ENCODE measurements at places on chromosomes 5 and 9.

- DNase-seq, result no peak
Observed at GRCh38 chr9:123484130-123484529, 128.1 kb downstream of the CRB2 start.

GRCh38 chr5:82499725-82500244 lies 221.6 kb upstream of the RPS23 start:
- no peak for DNase-seq

- DNase-seq, result no peak
Observed at GRCh38 chr9:135732569-135733257, 30.7 kb downstream of the KCNT1 start.

DNA sequence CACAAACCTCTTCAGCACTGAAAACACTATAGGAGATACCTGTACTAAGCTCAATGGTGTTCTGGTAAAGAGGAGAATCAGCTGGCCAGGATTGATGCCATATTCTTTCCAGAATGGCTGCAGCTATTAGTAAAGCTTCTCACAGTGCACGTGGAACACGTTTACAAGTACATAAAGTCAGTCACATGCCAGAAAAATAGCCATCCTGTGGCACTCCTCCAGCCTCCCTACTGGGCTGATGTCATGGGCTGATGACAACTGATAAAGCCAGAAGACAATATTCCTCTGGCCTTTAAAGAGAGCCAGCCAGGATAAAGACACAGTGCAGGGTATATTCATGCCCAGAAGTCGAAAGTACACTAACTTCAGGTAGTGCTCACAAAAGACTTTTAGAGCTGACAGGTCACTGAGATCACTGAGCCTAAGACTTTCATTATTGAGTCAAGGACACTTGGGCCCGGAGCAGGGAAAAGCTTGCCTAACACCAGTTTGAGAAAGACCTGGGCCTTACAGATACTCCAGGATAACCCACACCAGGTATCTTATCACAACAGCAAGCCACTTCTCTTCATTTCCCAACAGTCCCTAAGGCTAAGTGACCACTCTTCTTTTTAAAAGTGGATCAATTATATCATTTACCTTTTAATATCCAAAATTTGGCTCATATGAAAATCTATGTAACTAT lies 29.4 kb downstream of the ABITRAM start:
- DNase-seq, result no peak

DNA sequence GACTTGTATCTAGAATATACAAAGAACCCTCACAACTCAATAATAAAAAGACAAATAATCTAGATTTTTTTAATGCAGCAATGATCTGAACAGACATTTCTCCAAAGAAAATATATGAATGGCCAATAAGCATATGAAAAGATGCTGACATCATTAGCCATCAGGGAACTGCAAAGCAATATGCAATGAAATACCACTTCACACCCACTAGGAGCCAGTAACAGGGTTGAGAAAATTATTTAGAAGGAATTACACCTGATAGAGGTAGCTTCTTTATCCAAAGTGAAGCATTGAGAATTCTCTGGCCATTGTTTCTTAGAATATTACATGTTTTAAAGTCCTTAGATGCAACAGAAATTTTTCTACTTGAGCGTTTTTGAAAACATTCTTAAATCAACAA lies 316.9 kb downstream of the KCNN2 start:
- no peak for DNase-seq

DNA sequence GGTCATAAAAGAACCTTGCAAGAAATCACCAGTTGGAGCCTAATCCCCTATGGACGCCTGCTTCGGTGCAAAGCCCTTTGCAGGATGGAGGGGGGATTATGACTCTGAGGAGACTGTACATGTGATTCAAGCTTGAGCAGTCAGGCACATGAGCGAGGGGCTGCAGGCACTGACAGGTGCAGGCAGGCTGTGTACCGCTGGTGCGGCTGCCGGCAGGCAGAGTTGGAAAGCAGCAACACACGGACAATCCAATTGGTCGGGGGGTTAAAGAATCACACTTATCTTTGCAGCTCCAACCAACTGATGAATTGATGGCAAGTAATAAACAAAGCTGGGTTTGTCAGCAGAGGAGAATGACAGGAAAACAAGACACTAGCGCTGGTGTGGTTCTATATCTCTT lies 5.7 kb downstream of the WHRN start:
- no peak for DNase-seq

- no peak for DNase-seq
Observed at GRCh38 chr9:224026-224425, 9.4 kb downstream of the DOCK8 start.

GRCh38 chr9:98214811-98215210 lies 22.4 kb upstream of the CORO2A start:
- DNase-seq, result no peak

DNA sequence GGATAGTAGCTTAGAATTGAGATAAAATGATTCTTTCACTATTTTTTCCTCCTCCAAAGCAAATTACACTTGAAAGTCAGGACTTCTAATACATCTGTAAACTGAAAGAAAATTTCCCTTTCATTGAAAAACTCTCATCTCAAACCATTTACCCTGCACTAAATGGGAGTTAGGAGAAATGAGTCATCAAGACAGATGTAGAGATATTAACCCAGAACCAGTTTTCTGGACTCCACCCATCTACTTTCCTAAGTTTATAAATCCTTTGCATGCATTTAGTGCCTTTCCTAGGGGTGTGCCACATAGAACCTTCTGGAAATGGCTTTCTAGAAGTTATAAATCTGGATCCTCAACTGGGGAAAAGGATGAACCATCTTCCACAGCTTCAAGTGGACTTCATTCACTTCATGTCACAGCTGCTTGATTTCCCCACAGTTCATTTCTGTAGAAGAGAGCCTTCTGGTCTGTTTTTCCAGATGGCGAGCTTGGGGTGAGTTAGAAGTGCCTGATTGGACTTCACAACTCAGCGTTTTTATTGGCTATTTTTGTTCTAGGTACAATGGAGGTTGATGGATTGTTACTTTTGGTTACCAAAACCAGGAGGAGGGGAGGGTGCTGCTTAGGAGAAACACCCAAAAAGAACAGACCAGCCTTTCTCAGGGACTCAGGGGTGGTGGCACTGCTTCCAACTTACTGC lies 72.5 kb upstream of the GPR151 start:
- DNase-seq, result no peak

DNA sequence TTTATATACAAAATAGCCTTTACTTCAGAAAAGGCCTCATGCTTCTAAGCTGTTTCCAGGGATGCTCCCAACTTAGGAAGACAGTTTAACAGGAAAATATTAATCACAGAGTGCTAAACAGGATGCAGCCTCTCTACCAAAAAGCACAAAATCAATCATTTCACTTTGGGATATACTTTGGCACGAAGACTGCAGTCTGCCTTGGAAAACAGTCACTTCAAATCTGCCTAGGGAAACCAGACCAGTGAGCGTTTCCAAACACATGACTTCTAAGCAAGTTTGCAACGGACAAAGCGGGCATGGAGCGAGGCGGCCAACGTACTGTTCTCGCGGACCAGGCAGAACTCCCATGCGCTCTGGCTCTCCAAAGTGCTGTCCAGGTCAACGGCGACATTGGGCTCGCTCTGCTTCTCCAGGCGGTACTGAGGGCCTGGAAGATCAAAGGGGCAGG lies 201.0 kb downstream of the MAPKAP1 start:
- DNase-seq, result no peak

DNA sequence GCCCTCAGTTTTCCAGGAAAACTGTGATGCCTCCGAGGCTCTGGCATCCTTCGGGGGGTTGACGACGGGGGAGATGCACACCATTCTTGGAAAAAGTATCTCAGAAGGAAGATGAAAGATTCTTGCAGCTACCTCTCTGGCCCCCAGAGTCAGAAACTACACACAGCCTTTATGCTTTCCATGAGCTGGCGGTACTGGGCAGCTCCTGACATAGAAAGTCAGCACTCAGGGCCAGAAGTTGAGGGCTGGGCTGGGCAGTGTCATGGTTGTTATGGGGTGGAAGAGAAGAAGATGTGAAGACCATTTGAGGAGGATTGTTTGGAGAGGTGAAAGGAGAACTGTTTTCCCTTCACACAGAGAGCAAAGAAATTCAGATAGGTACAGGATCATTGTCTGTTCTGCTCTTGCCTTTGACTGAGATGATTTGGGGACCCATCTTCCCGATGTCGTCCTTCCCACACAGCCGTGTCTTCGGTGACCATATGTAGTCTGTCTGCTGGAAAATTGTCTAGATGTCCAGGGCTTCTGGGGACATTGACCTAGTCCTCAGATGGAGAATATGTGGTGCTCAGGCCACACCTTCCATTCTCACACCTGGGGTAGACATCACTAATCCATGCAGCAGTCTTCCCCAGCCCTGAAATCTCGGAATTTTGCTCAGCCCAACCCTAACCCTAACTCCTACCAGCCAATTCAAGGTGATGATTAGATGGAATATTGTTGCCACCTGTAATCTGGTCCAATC lies 237.1 kb downstream of the CACNA1B start:
- DNase-seq, result no peak

- DNase-seq, result no peak
Observed at GRCh38 chr5:177542816-177543465, 11.4 kb downstream of the FAM193B start.

GRCh38 chr9:81526587-81526986 lies 162.8 kb downstream of the TLE1 start:
- no peak for DNase-seq

DNA sequence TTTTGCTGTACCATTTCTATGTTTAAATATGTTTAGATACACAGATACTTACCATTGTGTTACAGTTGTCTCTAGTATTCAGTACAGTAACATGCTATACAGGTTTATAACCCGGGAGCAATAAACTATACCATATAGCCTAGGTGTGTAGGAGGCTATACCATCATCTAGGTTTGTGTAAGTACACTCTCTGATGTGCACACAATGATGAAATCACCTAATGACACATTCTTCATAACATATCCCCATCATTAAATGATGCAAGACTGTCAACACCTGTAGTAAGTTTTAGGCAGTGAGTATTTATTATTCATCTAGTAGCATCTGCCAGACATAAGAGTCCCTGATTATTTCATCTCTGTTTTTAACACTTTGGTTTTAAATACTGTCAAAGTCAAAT lies 7.3 kb upstream of the DHFR start:
- DNase-seq, result no peak

- no peak for DNase-seq
Observed at GRCh38 chr5:148569948-148570347, 84.4 kb downstream of the HTR4 start.

DNA sequence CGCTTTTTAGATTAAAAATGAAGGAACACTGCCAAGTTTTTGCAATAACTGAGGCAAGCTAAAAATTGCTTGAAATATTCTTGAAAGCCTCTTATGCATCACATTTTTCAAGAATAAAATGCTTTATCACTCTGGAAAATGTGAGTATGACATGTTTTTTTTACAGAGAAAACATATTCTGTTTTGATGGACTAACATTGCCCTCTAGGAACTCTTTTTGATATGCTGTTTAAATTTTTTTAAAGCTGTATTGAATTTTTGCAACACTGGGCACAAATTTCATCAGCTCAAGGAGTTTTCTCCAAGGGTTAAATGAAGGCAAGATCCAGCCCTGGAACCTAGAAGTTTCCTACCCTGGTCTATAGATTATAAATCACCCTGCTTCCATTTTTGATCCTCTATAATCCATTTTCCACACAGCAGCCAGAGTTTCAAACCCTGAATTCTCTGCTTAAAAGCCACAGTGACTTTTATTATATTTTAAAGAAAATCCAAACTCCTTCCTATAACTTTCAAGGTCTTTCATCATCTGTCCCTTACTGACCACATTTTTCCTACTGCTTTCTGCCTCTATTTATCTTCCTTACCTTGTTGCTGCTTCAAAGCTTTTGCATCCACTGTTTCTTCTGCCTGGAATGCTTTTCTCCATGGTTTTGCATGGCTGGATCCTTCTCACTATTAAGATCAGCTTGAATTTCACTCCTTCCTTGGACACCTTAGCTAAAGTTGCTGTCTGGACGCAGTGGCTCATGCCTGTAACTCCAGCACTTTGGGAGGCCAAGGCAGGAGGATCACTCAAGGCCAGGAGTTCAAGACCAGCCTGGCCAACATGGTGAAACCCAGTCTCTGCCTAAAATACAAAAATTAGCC lies 60.9 kb downstream of the IL31RA start:
- no peak for DNase-seq

- DNase-seq, result no peak
Observed at GRCh38 chr9:98867103-98867428, 59.6 kb downstream of the GALNT12 start.

DNA sequence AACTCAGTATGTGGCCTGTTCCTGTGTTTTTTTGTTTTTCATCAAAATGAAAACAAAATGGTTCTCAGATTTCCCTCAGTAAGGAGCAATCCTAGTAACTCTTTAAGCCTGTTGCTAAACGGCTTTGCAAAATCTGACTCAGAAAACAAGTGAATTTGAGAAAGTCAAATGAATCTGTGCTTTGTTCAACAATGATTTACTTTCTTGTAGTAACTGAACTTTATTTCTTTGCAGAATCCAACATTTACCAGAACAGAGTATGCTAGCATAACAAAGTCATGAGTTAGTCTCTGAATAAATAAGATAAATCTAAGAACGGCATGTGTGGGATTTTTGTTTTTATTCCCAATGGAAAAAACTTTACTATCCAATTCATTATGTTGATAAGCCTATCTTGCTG lies 93.8 kb downstream of the OXCT1 start:
- no peak for DNase-seq

DNA sequence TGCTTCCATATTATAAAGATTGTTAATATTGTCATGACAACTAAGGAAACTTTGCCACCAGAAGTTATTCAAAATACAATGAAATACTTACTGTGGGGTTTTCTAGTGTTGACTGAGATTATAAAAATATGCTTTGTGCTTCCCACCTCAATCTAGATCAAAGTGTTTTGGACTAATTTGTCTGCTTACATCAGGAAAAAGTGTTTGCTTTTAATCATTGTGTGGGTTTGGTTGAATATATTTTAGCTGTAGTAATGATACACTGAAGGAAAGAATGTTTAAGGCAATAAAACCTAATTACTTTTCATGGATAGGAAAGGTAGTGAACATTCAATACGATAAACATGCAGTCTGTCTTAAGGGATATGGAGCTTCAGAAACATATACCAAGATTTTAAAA lies 29.8 kb upstream of the MAN2A1 start:
- DNase-seq, result no peak

DNA sequence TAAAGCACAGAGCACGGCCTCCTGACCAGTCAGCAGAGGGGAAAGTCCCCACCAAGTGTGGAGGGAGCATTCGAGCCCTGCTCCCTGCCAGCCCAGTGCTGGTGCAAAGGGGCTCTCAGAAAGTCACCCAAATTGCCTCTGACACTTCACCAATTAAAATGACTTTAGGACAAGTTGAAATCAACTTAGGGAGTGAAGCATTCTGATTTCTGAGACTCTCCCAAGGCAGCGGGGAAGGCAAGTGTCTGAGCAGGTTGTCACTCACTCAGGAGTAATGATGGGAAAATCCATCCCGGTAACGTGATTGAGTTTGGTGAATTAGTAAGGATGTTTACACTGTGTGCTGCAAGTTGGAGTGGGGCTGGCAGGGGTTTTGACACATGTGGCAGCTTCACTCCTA lies 73.7 kb downstream of the PCDH1 start:
- DNase-seq, result no peak

Measured in GM20000 (cell line).